Thymus (tissue), 14 donors: ENCODE measurements at places on chromosomes 2 and 18.

DNA sequence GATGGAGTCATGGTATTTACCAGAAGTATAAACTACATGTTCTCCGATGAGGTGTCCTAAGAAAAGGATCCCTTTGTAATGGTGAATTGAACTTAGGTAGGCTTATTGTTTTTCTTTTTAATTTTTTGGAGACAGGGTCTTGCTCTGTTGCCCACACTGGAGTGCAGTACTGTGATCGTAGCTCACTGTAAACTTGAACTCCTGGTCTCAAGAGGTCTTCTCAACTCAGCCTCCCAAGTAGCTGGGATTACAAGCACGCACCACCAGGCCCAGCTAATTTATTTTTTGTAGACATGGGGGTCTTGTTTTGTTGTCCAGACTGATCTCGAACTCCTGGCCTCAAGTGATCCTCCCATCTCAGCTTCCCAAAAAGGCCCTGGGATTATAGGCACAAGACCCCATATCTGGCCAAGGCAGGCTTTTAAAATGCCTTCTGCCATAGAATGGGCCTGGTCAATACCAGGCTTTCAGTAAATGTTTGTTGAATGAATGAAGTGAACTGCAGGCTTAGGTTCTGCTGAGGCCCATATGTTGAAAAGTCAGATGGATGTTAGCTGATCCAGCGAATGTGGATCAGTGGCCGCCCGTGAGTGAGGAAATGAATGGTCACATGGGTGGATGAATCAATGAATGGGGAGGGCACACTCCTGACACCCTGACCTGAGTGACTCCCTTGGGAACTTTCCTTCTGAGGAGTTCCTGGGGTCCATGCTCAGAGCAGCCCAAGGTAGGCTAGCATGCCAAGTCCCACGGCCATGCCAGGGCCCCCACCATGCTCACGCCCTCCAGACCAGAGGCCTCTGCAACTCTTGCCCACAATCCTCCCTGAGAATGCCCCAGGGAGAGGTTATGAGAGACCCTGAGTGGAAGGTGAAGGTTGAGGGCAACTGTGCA lies 118.0 kb upstream of the MYCN start:
- DNase-seq = no peak

DNA sequence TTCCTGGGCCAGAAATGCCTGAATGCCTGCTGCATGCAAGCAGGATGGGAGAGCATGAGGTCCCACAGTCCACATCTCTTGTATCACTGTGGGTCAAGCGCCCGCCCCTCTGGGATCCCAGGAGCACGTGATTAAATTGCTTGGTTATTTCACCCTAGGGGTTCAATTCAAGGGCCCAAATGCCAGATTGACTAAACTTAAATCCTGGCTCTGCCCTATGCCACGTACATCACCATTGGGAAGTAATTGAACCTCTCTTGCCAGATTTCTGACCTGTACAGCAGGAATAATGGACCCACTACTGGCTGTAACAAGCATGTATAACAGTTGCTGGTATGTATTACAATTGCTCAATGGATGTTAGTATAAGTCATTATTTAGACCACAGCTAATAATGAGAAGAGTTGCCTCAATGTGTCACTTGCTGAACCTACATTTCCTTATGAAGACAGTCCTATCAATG lies 19.9 kb downstream of the FHL2 start:
- DNase-seq = no peak

GRCh38 chr2:237717366-237718276 lies 81.0 kb upstream of the RBM44 start:
- DNase-seq = no peak

DNA sequence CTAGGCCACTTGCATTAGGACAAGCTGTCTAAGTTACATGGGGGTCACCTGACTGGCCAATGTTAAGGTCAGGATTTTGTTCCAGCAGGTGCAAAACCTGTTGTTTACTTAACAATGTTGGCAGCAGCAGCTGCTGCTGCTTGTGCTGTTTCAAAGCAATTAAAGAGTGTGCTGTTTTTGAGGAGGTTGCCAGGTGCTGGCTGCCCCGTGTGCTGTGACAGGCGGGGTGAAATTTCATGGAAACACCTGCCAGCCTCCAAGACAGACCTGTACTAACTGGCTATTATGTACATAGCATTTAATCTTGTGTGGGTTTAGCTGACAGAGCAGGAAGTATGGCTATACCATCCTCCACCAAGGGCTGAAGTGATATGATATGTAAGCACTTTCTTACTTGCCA lies 224.9 kb downstream of the ASXL3 start:
- no peak for DNase-seq

- DNase-seq = no peak
These were observed 163.1 kb downstream of the ASB1 start for GRCh38 chr2:238589591-238590460.

- no peak for DNase-seq
These were observed 37.1 kb downstream of the BOK start for GRCh38 chr2:241595600-241596140.
